ENCODE measurements at places on chromosomes 16 and 17. TPM values are rescaled to one million over a fixed set of nuclear protein-coding genes. Genes with fewer than 3 reads are reported as not detected.

DNA sequence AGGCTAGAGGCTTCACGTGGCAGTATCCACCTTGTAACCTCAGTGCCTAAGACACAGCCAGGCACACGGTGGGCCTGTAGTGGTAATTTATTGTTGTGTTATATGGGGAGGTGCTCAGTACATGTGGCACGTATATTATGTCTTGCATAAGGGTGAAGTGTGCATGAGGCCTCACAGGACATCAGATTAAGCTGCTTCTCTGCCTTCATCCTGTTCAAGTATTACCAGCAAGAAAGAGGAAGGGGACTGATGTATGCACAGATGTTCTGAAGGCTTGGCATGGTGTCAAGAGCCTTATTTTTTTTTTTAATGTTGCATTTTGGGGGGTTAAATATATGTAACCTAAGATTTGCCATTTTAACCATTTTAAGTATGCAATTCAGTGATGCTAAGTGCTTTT is 71.6 kb downstream of the ABCC1 start:
- no peak for DNase-seq

C16orf46 gene
- 2.7 TPM for total RNA-seq

- no peak for DNase-seq
Measured at GRCh38 chr17:11612956-11613355, 14.7 kb downstream of the DNAH9 start.

WBP2 gene
- 116 TPM for total RNA-seq
